ENCODE measurements at places on chromosomes 4 and X.

DNA sequence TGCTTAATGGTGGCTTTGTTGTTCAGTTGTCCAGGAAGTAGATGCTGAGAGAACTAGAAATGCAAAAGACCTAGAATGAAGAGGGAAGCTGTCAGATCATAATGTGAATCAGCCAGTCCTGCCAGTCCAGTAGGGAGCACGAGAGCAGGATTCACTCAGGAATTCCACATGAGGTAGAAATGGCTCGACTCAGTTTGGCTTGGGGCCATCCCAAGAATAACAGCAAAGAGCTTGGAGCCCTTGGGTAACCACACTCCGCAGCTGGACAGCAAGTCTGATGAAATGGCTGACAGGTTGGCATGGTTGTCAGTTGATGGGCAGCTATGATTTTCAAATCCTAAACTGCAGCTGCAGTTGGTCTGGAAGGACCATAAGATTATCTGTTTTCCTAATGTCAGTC, 44.5 kb upstream of the WDR1 start:
- no peak for DNase-seq

GRCh38 chrX:46561824-46562657, 11.5 kb upstream of the CHST7 start:
- no peak for DNase-seq

- DNase-seq = no peak
These were observed 4.3 kb upstream of the SH3BP2 start for GRCh38 chr4:2788532-2789103.

- no peak for DNase-seq
These were observed 65.1 kb downstream of the CASK start for GRCh38 chrX:41858161-41858775.

DNA sequence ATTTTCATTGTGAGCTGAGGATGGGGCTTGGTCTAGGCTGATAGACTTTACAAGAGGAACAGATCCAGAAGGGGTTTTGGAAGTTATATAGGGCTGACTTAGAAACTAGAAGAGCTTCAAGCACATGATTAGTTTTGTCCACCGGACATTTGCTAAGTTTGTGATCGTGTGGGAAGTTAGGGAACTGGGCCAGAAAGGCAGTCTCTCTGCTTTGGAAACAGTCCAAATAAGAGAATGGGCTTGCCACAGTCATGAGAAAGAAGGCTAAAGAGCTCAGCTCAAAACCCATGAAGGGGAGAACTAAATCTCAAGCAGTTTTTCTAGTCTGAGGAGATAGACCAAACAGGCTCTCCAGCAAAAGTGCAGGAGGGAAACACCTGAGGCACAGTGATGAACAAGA, 67.8 kb downstream of the ZNF674 start:
- no peak for DNase-seq

DNA sequence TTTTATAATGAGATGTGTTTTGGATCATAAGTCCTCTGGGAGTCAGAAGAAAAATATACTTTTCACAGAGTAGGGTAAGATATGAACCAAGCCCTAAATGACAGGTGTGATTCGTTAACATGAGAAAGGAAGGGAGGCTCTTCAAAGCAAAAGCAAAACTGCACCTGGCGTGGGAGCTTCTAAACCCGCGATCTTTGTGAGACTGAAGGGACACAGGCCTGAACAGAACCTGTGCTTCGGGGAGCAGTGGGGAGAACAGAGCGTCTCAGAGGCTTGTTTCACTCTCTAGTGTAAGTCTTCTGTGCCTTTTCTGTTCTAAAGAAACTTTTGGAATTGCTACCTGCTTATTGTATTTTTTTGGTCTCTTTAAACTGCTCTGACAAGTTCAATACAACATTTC, 30.2 kb upstream of the CYP4V2 start:
- no peak for DNase-seq

- no peak for DNase-seq
These were observed 11.3 kb downstream of the PPA2 start for GRCh38 chr4:105462576-105462975.

- DNase-seq = no peak
These were observed 5.7 kb downstream of the CITED1 start for GRCh38 chrX:72299891-72300630.

- no peak for DNase-seq
These were observed 689 bp downstream of the SSR4 start for GRCh38 chrX:153794897-153795816.

GRCh38 chr4:139584784-139585183, 28.8 kb upstream of the SETD7 start:
- no peak for DNase-seq

DNA sequence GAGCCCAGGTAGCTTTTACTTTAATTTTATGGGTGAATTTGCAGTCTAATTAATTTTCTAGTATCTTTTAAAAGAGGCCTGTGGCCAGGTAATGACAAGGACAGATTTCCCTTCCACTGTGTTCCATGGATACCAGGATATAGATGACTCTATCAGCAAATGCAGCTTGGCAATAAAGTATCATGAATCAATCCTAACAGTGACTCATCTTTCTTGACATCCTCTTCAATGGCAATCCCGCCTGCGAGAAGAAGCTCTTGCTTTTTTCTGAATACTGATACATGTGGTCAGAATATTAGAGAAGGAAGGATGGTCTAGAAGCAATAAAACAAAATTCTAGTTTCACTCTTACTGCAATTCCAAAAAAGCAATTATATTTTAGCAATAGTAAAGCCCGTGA, 267.8 kb downstream of the DTHD1 start:
- DNase-seq = no peak

- DNase-seq = no peak
These were observed 612 bp upstream of the RRAGB start for GRCh38 chrX:55716937-55717336.

- DNase-seq = no peak
These were observed 557 bp upstream of the USP38 start for GRCh38 chr4:143184217-143184502.

GRCh38 chrX:44996277-44996676, 123.3 kb downstream of the KDM6A start:
- DNase-seq = no peak

DNA sequence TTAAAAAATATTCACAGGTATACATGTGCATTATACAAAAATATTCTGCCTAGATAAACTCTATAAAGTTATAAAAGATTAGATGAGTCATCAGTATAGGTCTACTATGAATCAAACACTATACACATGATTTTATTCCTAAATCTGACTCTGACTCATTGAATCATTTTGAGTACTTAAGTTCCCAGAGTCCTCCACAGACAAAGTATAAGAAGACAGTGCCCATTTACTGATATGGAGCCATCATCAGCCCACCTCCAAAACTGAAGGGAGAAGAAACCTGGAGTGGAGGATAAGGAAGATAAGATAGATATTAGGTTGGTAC, 28.7 kb upstream of the ANTXR2 start:
- DNase-seq = no peak

- DNase-seq = no peak
These were observed 230.5 kb downstream of the IDS start for GRCh38 chrX:149274516-149275105.
